Activated naive CD8-positive, alpha-beta T cell treated with anti-CD3 and anti-CD28 coated beads for 36 hours (primary cell): ENCODE measurements at places on chromosomes 4 and X. TPM values are rescaled to one million over a fixed set of nuclear protein-coding genes. Genes with fewer than 3 reads are reported as not detected.

Gene GRIA3
- not detected for total RNA-seq

Gene GLRB
- total RNA-seq = not detected

Gene MSN
- total RNA-seq = 443 TPM

Gene NHSL2
- total RNA-seq = 0.10 TPM

Gene NIPAL1
- 1.8 TPM for total RNA-seq

Gene CXorf49
- total RNA-seq = not detected

Gene ADAD1
- not detected for total RNA-seq

Gene RHOH
- 114 TPM for total RNA-seq

Gene STATH
- total RNA-seq = not detected

Gene ZMAT1
- total RNA-seq = 2.7 TPM

Gene FAM184B
- 0.04 TPM for total RNA-seq

Gene CWH43
- total RNA-seq = not detected

DNA sequence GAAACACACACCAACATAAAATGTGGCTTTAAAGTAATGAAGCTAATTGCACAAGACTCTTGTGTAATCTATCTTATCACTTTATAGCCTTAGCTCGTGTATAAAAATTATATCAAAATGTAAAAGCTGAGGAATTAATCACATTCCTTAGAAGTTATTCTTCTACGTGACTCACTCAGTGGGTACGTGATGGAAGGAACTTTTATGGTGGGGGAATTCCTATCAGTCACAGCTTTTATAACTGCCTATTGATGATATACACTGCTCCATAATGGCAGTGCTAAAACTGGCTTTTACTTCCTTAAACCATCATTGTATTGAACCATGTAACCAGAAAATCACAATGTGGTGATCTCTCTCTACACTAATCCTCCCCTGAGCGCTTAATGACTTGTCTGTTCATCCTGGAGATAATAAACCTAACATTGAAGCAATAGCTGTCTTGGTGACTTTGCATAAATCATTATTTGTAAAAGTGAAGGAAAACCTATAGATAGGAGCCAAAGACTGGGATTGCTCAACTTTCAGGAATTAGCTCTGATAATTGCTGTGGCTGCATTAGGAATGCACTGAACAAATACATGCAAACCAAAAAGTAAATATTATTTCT lies 276.7 kb downstream of the GBA3 start:
- no peaks in the 10 kb centered on the region for H3K27me3 ChIP-seq
- no peak for DNase-seq
- no peak overlapping the region for H3K27ac ChIP-seq
- H3K36me3 ChIP-seq = no peaks in the 10 kb centered on the region
- H3K4me1 ChIP-seq = no peaks in the 10 kb centered on the region
- H3K4me3 ChIP-seq = no peak overlapping the region

GRCh38 chrX:118207831-118208453 lies 91.3 kb upstream of the KLHL13 start:
- H3K27ac ChIP-seq = no peak overlapping the region
- DNase-seq = no peak
- H3K27me3 ChIP-seq = no peaks in the 10 kb centered on the region
- peaks cover 3% of the 10 kb centered on the region for H3K4me1 ChIP-seq

- no peak overlapping the region for H3K4me3 ChIP-seq
Measured at GRCh38 chrX:143058120-143058519, 32.4 kb downstream of the SPANXN4 start.

- peaks cover 42% of the 10 kb centered on the region for H3K27me3 ChIP-seq
- H3K4me3 ChIP-seq = no peak overlapping the region
- peaks cover 27% of the 10 kb centered on the region for H3K4me1 ChIP-seq
- no peak for DNase-seq
- H3K36me3 ChIP-seq = no peaks in the 10 kb centered on the region
- H3K27ac ChIP-seq = no peak overlapping the region
Measured at GRCh38 chr4:4870576-4871241, 11.2 kb downstream of the MSX1 start.

GRCh38 chrX:138771047-138771446 lies 59.5 kb upstream of the FGF13 start:
- H3K27ac ChIP-seq = no peak overlapping the region
- DNase-seq = no peak
- no peak overlapping the region for H3K4me3 ChIP-seq
- no peaks in the 10 kb centered on the region for H3K4me1 ChIP-seq
- no peaks in the 10 kb centered on the region for H3K36me3 ChIP-seq

DNA sequence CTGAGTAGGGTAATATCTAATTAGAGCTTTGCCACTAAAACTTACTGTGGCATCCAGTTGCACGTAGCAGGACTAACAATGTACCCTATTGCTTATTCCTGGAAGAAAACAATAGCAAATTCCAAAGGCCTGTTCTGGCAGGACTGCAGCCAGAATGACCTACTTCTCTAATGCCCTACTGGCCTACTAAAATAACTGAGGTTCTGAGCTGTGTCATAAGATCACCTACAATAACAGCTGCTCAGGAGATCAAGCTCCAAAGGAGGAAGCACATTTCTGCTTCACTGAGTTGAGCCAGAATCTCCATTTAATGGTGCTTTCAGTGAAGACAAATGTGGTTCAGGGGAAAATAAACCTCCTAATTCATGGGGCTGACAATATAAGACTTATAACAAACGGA lies 42.2 kb upstream of the CXCL8 start:
- DNase-seq = no peak
- H3K4me1 ChIP-seq = no peaks in the 10 kb centered on the region

DNA sequence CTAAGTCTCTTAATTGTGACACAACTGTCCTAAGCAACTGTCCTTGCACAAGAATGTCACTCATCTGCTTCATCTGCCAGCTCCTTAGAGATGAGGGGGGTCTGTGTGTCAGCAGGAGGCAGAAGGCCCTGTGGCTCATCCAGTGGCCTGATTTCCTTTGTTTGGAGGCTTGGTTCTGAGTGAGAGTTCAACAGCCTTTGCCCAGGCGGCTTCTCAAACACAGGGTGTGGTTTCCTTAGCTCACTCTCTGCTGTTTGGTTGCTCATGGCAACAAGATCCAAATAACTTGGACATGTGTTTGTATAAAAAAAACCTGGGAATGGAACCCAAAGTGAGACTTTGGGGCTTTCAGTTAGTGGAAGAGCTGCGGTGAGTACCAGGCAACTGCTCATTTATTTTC lies 46.6 kb downstream of the MAP7D3 start:
- no peak for DNase-seq
- H3K27me3 ChIP-seq = no peaks in the 10 kb centered on the region
- peaks cover 2% of the 10 kb centered on the region for H3K36me3 ChIP-seq
- H3K4me3 ChIP-seq = no peak overlapping the region
- H3K4me1 ChIP-seq = peaks cover 17% of the 10 kb centered on the region
- no peak overlapping the region for H3K27ac ChIP-seq

GRCh38 chr4:10587697-10588096 lies 96.9 kb downstream of the CLNK start:
- peaks cover 3% of the 10 kb centered on the region for H3K27me3 ChIP-seq
- H3K4me1 ChIP-seq = peaks cover 37% of the 10 kb centered on the region
- no peak overlapping the region for H3K4me3 ChIP-seq
- H3K27ac ChIP-seq = no peak overlapping the region
- DNase-seq = peak; percentile 34
- H3K36me3 ChIP-seq = no peaks in the 10 kb centered on the region

DNA sequence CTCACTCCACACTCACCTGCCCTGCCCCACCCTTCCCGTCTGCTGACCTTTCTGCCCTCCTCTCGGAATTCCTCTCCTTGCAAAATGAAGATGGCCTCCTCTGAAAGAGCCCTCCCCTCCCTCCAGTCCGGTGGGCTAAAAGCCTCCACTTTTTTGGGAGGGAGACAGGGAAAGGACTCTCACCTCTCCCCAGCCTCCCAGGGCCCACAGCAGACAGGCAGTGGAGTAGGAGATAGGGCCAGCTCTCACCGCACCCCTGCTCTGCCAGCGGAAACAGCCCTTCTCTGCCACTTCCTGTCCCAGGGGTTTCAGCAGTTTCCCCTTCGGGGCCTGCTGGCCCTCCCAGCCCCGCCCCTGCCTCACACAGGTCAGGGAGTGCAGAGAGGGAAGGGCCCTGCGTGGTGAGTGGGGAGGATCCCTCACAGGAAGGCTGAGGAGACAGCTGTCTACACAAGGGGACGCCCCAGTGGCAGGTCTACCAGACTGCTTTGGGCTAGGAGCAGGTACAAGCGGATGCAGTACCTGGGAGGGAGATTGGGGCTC lies 18.2 kb downstream of the ELF4 start:
- H3K4me1 ChIP-seq = peaks cover 40% of the 10 kb centered on the region
- DNase-seq = peak; percentile 85
- H3K27me3 ChIP-seq = no peaks in the 10 kb centered on the region
- peak overlapping the region; percentile 95 for H3K27ac ChIP-seq

DNA sequence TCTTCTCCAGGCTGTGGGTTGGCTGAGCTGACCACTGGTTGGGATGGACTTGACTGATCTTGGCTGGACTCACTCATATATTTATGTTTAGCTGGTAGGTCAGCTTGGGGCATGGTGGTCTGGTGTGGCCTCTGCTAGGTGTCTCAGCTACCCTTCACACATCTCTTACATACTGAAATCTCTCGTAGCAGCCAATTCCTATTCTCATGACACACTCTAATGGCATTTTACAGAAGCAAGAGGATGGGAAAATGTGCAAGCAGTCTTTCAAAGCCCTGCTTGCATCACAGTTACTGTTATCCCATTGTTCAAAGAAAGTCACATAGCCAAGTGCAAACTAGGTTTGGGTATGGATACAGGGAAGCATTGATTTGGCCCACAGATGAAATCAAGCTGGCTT lies 55.5 kb upstream of the PCDH18 start:
- H3K36me3 ChIP-seq = no peaks in the 10 kb centered on the region
- no peak overlapping the region for H3K4me3 ChIP-seq
- DNase-seq = no peak
- H3K27me3 ChIP-seq = no peaks in the 10 kb centered on the region
- no peaks in the 10 kb centered on the region for H3K4me1 ChIP-seq

GRCh38 chrX:49082271-49082871 lies 2.7 kb upstream of the WDR45 start:
- no peak overlapping the region for H3K4me3 ChIP-seq
- no peaks in the 10 kb centered on the region for H3K27me3 ChIP-seq

DNA sequence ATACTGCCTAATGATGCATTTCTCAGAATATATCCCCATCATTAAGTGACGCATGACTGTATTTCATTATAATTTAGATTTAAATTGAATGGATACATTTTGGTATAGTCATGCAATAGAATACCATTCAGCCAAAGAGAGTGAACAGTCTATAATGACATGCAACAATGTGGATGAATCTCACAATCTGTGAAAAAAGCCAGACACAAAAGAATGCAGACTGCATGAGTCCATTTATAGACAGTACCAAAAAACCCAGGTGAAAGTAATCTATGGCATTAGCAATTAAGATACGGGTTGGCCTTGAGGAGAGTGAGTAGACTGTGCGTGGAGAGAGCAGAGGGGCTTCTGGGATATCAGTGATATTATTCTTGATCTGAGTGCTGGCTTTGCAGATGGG lies 239.7 kb upstream of the PGRMC2 start:
- H3K4me1 ChIP-seq = peaks cover 3% of the 10 kb centered on the region
- no peak overlapping the region for H3K27ac ChIP-seq
- no peak for DNase-seq
- no peaks in the 10 kb centered on the region for H3K36me3 ChIP-seq
- no peak overlapping the region for H3K4me3 ChIP-seq

- H3K36me3 ChIP-seq = no peaks in the 10 kb centered on the region
- no peak for DNase-seq
- peaks cover 9% of the 10 kb centered on the region for H3K27me3 ChIP-seq
- no peaks in the 10 kb centered on the region for H3K4me1 ChIP-seq
- H3K27ac ChIP-seq = no peak overlapping the region
Measured at GRCh38 chr4:12712648-12713339, 771.3 kb downstream of the RAB28 start.

- H3K36me3 ChIP-seq = no peaks in the 10 kb centered on the region
- no peak for DNase-seq
- peaks cover 7% of the 10 kb centered on the region for H3K4me1 ChIP-seq
- H3K27me3 ChIP-seq = peaks cover 39% of the 10 kb centered on the region
- H3K27ac ChIP-seq = no peak overlapping the region
Measured at GRCh38 chr4:42391981-42392380, 5.3 kb upstream of the SHISA3 start.

DNA sequence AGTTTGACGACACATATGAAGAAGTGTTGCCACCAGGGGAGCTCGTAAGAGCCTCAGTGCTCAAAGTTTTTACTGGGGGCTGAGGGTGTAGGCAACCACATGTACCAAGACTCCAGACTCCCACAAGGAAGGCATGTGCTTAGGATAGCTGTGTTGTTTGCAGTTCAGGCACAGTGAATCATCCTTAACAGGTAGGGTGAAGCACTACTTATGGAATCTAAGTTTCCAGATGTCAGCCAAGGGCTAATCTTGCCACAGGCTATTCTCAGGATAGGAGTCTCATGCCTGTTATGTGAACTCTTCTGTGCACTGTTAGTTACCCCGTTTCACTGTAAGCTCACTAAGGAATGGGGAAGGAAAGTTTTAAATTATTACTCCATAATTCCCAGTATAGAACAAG lies 202.6 kb downstream of the TMA16 start:
- H3K4me1 ChIP-seq = no peaks in the 10 kb centered on the region
- no peaks in the 10 kb centered on the region for H3K36me3 ChIP-seq
- H3K27me3 ChIP-seq = peaks cover 8% of the 10 kb centered on the region
- no peak overlapping the region for H3K27ac ChIP-seq

DNA sequence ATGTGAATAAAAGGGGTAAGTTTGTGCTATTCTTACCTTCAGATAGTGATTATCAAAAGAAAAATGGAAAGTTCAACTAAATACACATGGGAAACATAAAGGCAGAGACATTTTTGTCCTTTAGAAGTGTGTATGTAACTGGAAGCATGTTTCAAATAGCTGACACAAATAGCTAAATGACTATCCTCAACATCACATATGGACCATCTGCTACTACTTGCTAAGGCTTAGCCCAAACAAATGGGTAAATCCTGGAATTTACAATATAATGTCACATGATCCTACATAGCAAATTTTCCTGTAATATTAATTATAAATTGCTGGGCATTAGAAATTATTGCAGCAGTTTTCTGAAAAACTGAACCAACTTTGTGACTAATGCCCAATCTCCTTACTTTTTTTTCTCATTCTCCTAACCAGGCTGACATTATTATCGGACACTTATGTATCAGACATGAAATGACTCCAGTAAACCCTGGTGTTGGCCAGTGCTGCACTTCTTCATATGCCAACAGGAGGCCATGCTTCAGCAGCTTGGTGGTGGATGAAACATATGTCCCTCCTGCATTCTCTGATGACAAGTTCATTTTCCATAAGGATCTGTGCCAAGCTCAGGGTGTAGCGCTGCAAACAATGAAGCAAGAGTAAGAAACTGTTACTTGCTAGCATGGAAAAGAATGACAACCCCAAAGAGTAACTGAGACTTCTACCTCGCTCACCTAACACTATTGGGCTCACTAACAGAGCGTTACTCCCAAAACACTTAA lies 16.1 kb downstream of the AFP start:
- no peak for DNase-seq
- H3K4me1 ChIP-seq = no peaks in the 10 kb centered on the region
- no peak overlapping the region for H3K27ac ChIP-seq
- no peak overlapping the region for H3K4me3 ChIP-seq
- H3K36me3 ChIP-seq = no peaks in the 10 kb centered on the region
- H3K27me3 ChIP-seq = peaks cover 9% of the 10 kb centered on the region

GRCh38 chr4:37847311-37847884 lies 20.9 kb downstream of the PGM2 start:
- H3K27ac ChIP-seq = no peak overlapping the region
- H3K4me1 ChIP-seq = no peaks in the 10 kb centered on the region
- no peak for DNase-seq
- no peak overlapping the region for H3K4me3 ChIP-seq

GRCh38 chr4:151908734-151909497 lies 148.1 kb upstream of the GATB start:
- peaks cover 4% of the 10 kb centered on the region for H3K4me1 ChIP-seq
- peaks cover 2% of the 10 kb centered on the region for H3K36me3 ChIP-seq
- no peaks in the 10 kb centered on the region for H3K27me3 ChIP-seq
- no peak overlapping the region for H3K27ac ChIP-seq

GRCh38 chr4:146638786-146639505 lies at the start of gene POU4F2:
TSS of gene POU4F2 (plus strand) at chr4:146638893. CDS start at chr4:146639141, 248 bp downstream.
- H3K4me3 ChIP-seq = peak within 1 kb of the TSS; percentile 60
- H3K36me3 ChIP-seq = peaks cover 4% of the 10 kb centered on the region
- peaks cover 17% of the 10 kb centered on the region for H3K4me1 ChIP-seq
- no peak within 1 kb of the TSS for H3K27ac ChIP-seq
